ENCODE measurements at places on chromosomes 16 and 17.

- DNase-seq: no peak
These were observed 3.6 kb upstream of the LITAFD start for GRCh38 chr16:8878523-8878911.

- no peak for DNase-seq
These were observed 27.5 kb downstream of the LRRC75A start for GRCh38 chr17:16464303-16465051.

- DNase-seq: no peak
These were observed 177.1 kb downstream of the HS3ST4 start for GRCh38 chr16:25868706-25869370.

DNA sequence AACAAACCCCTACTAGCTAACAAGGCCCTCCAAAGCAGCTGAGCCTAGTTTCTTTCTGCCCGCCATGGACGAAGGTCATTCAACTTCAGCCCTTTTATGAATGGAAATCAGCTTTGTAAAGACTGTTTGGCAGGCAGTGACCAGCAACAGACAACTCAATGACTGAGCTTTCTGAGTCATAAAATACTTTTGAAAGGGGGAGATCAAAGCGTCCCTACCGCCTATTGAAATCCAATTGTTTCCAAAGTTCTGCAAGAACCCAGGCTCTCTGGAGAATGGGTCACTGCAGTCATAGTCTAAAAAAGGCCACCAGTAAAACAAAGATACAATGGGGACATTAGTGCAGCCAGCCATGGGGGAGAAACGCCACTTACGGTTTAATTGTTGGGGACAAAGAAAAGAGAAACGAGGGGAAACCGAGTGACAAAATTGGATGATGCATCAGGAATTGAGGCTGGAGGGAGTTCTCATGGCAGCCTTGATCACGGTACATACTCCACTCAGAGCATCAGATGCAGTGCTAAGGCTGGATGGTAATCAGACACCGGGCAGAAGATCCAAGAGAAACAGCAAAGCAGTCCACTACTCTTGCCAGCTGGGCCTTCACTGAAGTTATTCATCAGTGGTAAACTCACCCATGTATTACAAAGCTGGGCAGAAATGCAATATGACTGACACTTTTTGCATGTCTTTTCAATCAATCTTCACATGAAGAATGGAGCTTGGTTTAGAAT is 9.8 kb downstream of the ADAMTS18 start:
- DNase-seq: no peak

DNA sequence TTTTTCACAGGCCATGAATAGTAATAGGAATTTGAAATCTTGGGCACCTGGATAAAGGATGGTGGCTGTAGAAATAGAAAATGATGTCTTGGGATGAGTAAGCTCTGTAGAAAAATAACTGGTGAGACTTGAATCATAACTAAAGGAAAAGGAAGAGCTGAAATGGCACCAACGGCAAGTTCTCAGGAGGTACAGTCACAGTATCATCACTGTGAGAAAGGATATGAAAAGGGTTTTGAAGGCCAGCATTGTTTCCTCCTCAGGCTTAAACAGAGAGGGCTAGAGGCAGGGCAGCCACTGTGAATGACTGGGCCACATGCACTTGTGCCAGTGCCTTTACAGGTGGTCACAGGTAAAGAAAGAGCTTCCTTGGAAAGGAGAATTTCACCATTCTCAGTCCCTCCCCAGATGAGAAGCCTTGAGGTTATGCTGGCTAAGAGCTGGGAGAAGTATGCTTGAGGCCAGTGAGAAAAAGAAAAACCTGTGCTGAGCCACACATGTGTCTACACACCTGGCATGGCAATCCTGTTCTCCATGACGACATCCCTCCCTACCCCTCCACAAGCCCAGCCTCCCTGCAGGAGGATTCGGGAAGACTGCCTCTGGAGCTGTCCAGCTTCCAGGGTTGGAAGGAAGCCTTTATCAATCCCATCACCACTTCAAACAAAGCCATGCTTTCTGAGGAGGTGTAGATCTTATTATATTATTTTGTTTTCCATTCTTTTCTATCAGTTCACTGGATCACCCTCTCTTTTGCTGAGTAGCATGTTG is 3.8 kb upstream of the ANKFN1 start:
- no peak for DNase-seq

GRCh38 chr17:82215095-82215971 is 2.7 kb upstream of the CCDC57 start:
- peak; percentile 4 for DNase-seq

GRCh38 chr17:50517011-50517410 is 8.8 kb downstream of the MYCBPAP start:
- no peak for DNase-seq

DNA sequence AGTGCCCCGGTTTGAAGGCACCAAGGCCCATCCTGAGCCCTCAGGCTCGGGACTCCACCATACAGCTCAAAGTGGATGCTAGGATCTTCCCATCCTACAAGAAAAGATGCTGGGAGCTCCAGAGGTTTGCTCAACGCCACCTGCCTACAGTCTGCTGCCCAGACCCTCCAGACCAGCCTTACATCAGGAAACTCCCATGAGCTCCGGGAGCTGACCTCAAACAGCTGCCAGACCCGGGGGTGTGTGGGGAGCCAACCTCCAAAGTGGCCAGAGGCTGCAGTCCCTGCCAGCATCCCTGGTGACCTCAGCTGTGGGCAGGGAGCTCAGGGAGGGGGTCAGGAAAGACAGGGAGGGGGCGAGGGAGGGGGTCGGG is 43.8 kb downstream of the C16orf82 start:
- DNase-seq: no peak

DNA sequence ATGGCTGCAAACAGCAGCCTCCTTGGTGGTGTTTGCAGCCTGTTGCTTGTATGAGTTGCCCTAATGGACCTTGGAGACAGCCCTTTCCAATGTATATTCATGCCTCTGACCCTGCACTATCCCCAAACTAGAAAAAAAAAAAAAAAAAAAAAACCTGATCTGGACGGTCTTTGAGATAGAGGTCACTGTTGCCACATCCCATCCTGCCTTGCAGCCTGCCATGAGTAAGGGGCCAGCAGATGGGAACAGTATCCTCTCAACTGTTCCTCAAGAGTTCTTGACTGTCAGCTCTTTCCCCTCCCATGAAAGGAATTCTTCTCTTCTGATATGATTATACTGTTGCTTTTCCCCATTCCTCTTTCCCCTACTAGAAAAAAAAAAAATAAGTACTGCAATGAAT is 152.4 kb downstream of the SSH2 start:
- no peak for DNase-seq

- no peak for DNase-seq
These were observed 96.9 kb downstream of the KATNIP start for GRCh38 chr16:27646806-27647205.

DNA sequence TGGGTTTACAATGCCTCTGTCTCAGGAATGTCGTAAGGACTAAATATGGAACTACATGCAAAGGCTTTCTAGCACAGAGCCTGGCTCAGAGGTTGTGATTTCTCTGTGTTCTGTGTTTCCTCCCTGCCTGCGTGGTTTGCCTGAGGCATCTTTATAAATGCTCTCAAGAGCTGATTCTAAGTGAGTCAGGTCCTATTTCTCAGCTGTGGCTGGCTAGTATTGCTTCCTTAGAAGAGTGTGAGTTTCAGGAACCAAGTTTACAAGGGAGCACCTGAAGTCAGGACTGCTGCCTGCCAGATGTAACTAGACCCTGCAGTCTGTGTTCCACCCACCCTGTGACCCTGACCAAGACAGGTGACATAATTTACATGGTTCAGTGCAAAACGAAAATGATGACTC is 8.0 kb upstream of the CCL1 start:
- peak; percentile 89 for DNase-seq

DNA sequence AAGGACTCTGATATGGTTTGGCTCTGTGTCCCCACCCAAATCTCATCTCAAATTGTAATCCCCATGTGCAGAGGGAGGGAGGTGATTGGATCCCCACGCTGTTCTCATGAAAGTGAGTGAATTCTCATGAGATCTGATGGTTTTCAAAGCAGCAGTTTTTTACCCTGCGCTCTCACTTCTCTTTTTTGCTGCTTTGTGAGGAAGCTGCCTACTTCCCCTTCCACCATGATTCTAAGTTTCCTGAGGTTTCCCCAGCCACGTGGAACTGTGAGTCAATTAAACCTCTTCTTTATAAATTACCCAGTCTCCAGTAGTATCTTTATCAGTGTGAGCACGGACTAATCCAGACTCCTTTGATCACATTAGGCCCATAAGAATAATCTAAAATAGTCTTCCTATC is 719.7 kb upstream of the CDH8 start:
- no peak for DNase-seq

- no peak for DNase-seq
These were observed 28.3 kb upstream of the BHLHA9 start for GRCh38 chr17:1241929-1242328.

- no peak for DNase-seq
These were observed 1.6 kb downstream of the PYCARD start for GRCh38 chr16:31200821-31201568.

DNA sequence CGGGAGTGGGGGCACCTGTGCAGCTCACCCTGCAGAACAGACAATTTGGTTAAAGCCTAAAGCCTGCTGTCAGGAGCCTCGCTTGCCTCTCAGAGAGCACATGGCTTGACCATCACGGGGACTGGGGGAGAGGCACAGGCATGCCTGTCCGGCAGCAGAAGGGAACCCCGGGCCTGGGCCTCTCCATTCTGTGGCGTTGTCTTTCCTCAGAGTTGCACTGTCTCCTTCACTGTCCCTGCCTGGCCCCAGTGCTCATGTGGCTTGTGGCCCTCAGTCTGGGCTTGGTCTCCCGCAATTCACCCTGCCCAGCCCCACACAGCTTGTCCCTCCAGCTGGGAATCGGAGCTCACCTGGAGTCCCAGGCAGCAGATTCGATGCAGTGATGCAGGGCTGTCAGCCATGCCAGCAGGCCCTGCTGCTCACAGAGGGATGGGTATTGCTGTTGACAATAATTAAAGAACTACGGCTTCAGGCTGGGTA is 189.9 kb downstream of the SEC14L1 start:
- no peak for DNase-seq

DNA sequence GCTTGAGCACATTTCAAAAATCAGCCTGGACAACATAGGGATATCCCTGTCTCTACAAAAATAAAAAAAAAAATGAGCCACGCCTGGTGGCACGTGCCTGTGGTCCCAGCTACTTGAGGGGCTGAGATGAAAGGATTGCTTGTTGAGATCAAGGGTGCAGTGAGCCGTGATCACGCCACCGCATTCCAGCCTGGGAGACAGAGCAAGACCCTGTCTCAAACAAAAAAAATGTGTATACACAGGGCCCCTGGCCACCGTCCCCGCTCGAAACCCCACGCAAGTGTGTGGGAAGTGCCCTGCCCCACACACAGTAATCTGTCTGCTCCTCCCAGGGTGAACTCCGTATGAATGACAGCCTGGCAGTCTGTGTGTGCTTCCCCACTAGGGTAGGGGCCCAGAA is 93.0 kb upstream of the RPL38 start:
- no peak for DNase-seq

- no peak for DNase-seq
These were observed 3.1 kb upstream of the MMP2 start for GRCh38 chr16:55475919-55476318.

GRCh38 chr16:70416748-70417616 is 21.9 kb downstream of the ST3GAL2 start:
- peak; percentile 80 for DNase-seq

DNA sequence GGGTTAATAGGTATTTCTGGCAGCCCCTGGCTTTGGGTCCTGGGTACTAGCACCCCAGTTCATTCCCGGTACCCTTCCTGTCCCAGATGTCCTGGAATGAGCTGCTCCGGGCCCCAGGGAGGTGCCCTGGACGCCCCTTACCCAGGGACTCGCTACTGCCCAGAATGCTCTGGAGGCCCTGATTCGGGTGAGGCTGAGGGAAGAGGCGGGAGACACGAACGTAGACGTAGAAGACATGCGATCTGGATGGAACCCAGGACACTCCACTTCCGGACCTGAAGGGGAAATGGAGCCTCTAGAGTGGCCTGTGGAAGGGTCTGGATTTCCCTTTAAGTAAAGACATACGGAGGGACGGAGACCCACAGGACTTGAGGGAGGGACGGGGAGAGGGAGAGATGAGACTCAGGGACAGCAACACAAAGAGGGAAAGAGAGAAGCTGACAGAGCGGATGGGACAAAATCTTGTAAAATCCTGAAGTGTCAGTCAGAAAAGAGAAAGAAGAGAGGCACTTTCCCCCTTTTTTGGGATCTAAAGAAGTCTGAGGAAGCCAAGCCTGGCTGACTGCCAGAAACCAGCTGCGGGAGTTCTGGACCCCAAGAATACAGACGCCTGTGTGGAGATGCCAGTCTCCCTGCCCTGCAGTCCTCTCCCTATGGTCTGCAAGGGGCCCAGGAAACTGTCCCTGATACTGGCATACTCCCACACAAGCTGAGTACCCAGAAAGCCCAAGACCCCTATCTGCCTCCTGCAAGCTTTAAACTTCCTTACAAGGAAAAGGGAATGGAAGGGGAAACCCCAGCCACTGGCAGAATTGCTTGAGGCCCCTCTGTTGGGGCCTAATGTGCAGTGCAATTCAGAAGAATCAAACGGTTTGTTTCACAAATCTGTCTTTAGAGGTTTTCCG is 1.0 kb upstream of the HOXB13 start:
- no peak for DNase-seq

DNA sequence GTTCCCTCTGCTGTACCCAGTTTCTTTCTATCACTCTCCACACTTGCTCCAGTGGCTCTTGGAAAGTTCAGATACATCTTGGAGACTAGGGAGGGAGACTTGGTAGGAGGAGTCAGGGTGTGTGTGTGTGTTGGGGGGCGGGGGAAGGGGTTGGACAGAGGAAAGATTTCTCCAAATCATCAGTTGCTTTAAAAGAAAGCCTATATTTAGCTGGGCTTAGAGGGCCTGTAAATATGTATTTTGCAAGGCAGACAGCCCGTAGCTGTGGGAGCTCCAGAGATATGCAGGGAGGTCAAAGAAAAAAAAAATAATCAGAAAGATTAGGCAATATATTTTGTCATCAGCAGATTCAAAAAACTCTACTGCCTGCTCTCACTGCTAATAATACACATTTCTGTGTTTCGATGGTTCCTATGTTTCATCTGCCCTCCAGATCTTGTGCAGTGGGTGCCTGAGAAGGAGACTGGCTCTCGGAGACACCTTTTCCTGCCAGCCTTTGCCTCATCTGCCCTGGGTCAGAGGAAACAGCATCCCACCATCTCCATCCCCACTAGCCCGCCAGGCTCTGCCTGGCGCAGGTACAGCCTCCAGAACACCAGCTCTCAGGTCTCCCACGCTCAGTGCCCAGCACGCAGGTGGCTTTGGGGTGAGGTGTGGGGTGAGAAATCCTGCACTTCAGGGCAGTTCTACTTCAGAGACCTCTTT is 4.8 kb upstream of the PPP1R9B start:
- peak; percentile 58 for DNase-seq

DNA sequence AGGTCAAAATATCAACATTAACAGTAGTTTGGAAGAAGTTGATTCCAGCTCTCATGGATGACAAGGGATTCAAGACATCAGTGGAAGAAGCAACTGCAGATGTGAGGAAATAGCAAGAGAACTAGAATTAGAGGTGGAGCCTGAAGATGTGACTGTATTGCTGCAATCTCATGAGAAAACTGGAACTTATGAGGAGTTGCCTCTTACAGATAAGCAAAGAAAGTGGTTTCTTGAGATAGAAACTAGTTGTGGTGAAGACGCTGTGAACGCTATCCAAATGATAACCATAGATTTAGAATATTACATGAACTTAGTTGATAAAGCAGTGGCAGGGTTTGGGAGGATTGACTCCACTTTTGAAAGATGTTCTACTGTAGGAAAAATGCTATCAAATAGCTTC is 67.8 kb downstream of the GOSR1 start:
- DNase-seq: no peak

GRCh38 chr17:82103553-82104451 is 5.8 kb upstream of the FASN start:
- no peak for DNase-seq

GRCh38 chr17:55690105-55690508 is 32.6 kb downstream of the TMEM100 start:
- peak; percentile 10 for DNase-seq

- no peak for DNase-seq
These were observed 149.4 kb upstream of the HS3ST3A1 start for GRCh38 chr17:13750816-13751793.
